Left lung (tissue), 14 donors: ENCODE measurements at places on chromosomes 12 and 14. TPM values are rescaled to one million over a fixed set of nuclear protein-coding genes. Genes with fewer than 3 reads are reported as not detected.

- DNase-seq: no peak
Observed at GRCh38 chr12:5708371-5708770, 236.7 kb downstream of the ANO2 start.

- no peak for DNase-seq
Observed at GRCh38 chr12:52198454-52199215, 6.8 kb upstream of the KRT80 start.

- DNase-seq: no peak
Observed at GRCh38 chr14:68624541-68625220, 168.2 kb downstream of the ZFP36L1 start.

DNA sequence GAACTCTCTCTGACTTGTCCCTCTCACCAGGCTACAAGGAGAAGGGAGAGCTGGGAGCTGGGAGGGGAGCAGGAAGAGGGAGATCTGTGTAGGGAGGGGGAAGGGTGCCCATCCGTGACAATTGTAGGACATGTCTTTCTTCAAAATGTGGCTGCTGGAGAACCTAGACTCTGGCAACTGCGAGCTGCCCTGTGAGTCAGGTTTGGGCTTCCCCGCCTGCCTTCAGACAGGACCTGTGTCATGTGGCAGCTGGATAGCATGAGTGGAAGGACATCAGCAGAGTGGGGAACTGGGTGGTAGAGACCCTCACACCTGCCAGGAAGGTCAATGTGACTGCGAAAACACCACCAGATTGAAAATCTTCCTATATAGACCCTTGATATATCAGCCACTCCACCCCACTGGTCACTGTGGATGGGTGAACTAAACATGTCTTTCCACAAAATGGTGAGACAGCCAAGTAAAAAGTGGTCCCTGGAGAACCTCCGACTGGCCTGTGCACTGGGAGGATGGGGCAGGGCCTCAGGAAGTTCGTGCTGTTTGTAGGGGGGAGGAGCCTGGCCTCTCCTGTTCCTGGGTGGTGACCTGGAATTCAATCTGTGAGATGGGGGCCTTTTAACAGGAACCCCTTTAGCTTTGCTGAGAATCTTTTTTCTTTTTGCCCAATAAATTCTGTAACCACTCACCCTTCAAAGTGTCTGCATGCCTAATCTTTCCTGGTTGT is 62.2 kb upstream of the CAPRIN2 start:
- DNase-seq: no peak

DNA sequence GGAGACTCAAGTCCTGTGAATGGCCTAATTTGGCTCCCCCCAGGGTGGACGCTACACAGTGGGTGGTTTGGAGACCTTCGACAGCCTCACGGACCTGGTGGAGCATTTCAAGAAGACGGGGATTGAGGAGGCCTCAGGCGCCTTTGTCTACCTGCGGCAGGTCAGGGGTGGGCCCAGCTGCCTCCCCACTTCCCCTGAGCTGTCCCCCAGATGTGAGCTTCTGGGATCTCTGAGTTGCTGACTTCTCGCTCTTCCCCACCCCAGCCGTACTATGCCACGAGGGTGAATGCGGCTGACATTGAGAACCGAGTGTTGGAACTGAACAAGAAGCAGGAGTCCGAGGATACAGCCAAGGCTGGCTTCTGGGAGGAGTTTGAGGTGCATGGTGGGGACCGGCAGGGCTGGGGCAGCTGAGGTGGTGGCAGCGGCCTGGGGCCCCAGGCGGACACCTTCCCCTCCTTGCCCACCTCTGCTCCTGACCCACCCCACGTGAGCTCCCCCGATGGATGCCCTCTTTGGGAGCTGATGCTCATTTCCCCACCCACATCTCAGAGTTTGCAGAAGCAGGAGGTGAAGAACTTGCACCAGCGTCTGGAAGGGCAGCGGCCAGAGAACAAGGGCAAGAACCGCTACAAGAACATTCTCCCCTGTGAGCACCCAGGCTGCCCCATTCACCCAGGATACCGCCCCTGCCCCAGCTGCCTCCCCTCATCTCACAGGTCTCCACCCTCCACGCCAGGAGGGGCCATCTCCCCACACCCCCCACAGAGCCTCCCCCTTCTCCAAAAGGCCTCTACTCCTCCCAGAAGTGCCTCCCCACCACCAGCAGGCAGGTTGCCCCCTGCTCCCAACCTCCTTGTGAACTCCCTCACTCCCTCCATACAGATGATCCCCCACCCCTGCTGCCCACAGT is 4.2 kb downstream of the PTPN6 start:
- DNase-seq: no peak

Gene CFAP251
- 3.9 TPM for polyA plus RNA-seq

GRCh38 chr14:56299306-56299984 is 181.2 kb downstream of the PELI2 start:
- no peak for DNase-seq

GRCh38 chr12:130916241-130916911 is 37.3 kb upstream of the ADGRD1 start:
- peak; percentile 78 for DNase-seq

Gene LHX5
- not detected for polyA plus RNA-seq

Gene KRT82
- not detected for polyA plus RNA-seq

DNA sequence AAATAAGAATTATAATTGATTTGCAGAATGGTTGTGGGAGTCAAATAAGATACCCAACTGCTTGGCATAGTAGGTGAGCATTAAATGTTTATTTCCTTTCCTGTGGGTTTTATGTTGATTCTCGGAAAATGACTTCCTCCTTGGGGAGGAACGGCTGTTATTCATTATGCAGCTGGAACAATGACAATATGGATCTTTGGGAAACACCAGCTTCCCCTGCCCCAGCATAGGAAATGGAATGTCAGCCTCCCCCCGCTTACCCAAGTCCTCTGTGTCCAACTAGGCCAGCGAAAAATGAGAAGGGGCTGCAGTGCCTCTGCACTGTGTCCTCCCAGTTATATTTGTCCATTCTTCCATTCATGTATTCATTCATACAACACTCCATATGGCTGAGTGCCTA is 11.7 kb upstream of the CCDC177 start:
- DNase-seq: no peak

Gene ACVRL1
- 95.5 TPM for polyA plus RNA-seq

GRCh38 chr14:28461389-28461788 is 305.2 kb upstream of the FOXG1 start:
- DNase-seq: no peak

Gene SLC39A2
- 0.10 TPM for polyA plus RNA-seq

Gene STAB2
- polyA plus RNA-seq: 31.7 TPM

Gene TAS2R20
- 3.6 TPM for polyA plus RNA-seq

Gene EFS
- 47.7 TPM for polyA plus RNA-seq

Gene TXNRD1
- polyA plus RNA-seq: 54.6 TPM

GRCh38 chr12:569803-570434 is 93.3 kb downstream of the NINJ2 start:
- peak; percentile 87 for DNase-seq

GRCh38 chr14:100372357-100373048 is 49.4 kb downstream of the SLC25A47 start:
- DNase-seq: no peak

DNA sequence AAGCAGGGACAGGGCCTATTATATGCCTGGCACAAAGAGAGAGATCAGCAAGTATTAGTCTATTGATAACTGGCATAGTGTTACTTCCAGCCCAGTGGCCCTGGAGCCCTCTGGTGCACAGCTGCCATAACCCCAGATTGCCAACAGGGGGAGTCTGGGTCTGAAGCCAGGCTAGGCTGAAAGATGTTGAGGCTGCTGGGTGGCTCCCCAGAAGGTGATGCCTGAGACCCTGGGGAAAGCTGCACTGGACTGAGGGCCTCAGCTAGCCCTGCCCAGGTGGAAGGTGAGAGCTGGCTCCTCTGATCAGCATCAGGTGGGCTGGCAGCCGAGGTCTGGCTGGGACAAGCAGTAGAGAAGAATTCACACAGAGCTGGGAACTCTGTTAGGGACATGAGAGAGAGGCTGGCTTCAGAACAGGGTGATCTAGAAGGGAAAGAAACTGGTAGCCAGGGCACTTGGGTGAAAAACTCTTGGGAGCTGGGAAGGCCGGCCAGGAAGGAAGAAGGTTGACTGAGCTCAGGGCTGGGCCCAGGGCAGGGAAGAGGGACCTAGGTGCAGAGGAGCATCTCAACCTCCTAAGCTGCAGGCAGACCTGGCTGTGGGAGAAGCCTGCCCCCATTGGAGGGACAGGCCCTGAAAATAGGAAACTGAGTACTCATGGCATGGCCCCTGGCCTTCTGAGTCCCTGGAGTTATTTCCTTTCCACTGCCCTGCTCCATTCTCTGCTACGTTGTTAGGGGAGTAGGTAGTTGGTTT is 3.9 kb downstream of the GZMH start:
- peak; percentile 41 for DNase-seq

DNA sequence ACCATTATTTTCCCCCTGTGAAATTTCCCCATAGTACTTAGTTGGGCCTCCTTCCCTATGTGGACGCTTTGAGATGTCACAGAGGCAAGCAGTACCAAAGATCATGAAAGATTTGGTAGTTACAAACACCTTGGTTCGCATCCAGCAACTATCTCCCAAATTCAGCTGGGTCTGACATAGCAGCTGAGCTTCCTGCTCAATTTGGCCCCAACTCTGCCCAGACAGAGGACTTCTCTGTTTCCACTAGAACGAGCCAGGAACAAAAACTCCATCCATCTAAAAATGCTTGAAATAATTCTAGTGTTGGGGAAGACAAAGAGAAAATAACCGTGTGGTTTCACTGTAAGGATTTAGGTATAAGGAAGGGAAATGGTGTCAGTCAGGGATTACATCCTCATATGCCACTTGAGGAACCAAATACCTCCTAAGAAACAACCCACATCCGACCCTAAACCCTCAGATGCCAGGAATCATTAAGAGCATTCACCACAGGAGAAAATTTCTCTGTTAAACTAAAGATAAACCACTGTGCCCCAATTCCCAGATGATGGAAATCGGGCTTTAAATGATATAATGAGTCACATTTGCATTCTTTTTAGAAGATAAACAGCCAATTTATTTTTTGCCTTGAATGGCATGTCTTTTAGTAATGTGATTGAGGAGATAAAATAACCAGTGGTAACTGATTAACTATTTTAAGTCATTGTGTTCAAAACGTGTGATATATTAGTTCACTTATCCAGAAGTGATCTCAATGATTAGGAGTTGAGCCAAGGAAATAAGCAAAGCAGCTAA is 103.7 kb upstream of the IFNG-AS1 start:
- no peak for DNase-seq

DNA sequence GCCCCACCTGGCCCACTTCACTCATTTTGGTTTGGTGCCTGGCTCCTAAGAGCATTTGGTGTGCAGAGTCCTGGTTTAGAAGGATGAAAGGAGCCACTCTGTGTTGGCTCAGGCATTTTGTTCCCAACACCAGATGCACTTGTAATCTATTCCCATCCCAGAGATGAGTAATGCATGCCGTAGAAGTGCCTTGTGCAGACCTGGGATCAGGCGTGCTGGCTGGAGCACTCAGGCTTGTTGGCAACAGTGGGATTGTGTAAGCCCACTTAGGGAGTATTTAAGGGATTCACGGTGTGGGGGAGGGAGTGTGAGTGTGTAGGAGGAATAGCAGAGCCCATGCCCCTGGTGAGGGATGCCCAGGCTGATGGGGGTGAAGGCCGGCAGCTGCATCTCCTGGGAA is 501.5 kb upstream of the TBX3 start:
- no peak for DNase-seq

- no peak for DNase-seq
Observed at GRCh38 chr12:57372233-57372632, 58.6 kb downstream of the R3HDM2 start.

DNA sequence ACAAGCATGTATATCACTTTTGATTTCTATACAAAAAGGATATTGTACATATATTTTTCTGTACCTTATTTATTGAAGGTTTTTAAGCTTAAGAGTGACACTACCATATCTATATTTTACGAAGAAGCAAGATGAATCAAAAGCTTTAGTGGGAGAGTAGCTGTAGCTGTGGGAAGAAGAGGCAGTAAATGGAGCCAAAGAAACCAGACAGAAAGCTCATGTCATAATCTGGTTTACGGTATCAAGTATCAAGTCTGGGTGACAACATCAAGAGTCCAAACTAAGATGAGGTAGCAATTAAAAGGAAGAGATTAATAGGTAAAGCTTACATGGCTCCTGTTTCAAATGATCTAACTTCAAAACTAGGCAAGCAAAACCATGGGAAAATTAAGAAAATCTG is 54.8 kb downstream of the CEP83 start:
- no peak for DNase-seq

DNA sequence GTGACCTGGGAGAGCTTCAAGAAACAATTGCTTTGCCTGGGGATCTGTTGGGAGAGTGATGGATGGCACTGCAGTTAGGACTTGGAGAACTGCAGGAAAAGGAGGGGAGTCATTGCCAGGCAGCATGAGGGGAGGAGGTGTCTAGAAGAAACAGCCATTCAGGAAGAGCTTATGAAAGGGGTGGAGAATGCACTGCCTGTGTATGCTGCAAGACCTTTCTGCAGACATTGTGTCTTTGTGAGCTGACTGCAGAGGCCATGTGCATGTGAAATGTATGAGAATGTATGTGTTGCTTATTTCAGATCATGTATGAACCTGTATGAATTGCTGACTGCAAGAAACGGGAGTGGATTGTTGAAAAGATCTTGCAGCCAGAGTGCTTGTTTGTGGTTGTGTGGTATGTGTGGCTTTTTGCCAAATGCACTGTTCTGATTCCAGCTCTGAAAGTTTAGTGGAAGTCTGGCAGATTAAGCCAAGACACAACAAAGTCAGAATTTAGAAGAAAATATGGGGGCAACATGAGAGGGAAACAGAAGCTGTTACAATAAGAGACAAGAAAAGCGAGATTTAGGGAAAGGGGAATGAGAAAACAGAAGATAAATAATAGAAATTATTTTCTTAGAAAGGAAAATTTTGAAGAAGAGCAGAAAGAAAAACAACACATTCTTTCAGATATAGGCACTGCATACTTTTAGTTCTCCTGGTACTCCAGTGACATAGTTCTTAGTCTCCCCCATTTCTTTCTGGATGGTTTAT is 9.8 kb upstream of the RIMKLB start:
- DNase-seq: no peak

Gene LRRC23
- 25.9 TPM for polyA plus RNA-seq

DNA sequence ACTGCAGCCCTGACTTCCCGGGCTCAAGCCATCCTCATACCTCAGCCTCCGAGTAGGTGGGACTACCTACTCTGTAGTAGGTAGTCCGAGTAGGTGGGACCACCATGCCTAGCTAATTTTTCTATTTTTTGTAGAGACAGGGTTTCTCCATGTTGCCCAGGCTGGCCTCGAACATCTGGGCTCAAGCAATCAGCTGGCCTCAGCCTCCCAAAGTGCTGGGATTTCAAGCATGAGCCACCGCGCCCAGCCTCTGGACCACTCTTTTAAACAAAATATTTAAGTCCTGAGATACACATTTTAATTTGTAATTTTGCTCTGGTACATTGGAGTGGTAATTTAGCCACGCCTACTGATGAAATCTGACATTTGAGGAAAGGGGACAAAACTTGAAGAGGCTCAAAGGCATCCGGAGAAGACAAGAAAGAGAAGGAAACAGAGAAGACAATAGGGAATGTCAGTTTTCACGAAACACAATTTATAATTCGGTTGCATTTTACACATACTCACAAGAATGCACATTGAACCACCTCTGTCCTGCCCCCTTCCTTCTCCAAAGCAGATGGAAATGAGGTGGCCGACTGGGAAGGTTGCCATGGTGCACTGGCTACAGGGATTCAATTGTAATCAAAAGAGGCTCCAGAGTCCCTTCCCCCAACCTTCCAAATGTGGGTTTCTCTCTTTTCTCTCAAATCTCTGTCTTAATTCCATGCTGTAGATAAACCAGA is 9.7 kb upstream of the TUBA1A start:
- DNase-seq: no peak

- DNase-seq: peak; percentile 50
Observed at GRCh38 chr14:69535230-69535848, 39.3 kb downstream of the CCDC177 start.

Gene ST8SIA1
- 9.9 TPM for polyA plus RNA-seq

Gene SYCP3
- 1.2 TPM for polyA plus RNA-seq

Gene PPP2R3C
- 43.6 TPM for polyA plus RNA-seq

Gene IL23A
- polyA plus RNA-seq: 0.69 TPM
